ENCODE measurements at places on chromosomes 1 and 21.

- no peak for DNase-seq
Observed at GRCh38 chr1:101540161-101540560, 303.3 kb downstream of the S1PR1 start.

DNA sequence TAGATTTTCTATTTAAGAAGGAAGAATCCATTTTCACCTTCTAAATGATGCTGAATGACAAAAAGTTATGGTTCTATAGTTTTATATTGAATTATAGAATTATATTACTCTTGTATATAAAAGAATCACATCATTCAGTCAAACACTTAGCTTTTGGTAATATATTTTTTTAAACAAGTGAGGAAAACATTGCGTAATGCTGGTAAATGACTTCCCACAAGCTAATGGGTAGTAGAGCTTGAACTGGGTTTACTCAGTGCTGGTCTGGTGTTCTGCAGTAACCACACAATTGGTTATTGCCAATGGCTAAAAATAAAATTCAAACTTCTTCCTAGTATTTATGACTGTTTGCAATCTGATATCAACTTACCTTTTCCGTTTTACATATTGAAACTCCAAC is 10.6 kb upstream of the GIPC2 start:
- DNase-seq, result no peak

GRCh38 chr1:53431244-53431643 is 28.0 kb upstream of the DMRTB1 start:
- no peak for DNase-seq

GRCh38 chr1:204338997-204339396 is 20.7 kb downstream of the PLEKHA6 start:
- DNase-seq, result no peak

DNA sequence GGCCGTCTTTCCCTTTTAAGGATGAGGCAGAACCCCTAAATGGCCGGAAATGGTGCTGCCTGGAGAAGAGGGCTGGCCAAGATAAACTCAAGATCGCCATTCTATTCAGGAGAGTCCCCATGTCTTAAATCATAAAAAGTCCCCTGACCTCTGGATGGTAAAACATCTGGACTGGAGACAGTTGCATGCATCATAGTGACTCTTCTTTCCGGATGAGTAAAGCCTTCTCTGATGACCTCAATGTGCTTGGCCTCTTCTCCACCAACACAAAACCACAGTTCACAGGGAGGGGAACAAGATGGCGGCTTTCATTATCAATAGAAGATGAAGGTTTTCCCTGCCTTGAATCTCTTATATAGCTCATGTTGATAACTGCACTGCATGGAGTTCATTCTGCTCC is 27.5 kb upstream of the H6PD start:
- no peak for DNase-seq

DNA sequence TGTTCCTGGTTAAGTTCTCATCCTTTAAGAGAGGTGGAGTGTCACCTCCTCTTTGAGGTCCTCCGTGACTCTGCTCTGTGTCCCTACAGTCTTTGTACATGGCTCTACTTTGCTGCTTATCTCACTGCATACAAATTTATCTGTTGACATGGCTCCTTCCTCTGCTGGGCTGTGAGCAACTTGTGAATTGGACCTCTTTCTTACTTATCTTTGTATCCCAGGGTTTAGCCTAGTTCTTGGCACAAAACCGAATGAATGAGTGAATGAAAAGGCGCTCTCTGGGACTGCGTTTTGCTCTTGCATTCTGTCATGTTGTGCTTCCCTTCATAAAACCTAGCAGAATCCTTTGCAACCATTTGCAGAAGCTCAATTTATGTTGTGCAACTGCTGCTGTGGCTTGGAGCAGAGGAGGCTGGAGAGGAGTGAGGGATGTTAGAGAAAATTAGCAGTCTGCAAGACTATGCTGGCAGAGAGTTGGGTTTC is 12.4 kb downstream of the SLC26A9 start:
- no peak for DNase-seq

GRCh38 chr1:24635195-24635843 is 7.8 kb upstream of the SRRM1 start:
- DNase-seq, result peak; percentile 33

DNA sequence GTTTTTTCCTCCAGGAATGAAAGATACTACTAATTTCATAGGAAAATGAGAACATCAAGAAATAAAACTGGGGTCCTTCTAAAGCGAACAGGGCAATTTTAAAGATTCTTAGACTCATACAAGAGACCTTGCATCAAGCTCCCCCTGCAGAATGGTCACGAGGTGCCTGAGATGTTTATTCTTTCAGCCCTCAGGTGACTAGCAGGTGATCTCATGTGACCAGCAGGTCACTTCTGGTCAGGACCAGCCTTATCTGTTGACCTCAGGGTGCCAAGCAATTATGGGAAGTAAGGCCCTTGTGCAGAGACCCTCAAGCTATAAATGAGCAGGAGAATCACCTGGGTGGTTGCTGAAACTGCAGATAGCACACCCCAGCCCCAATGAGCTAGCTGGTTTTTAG is 20.6 kb upstream of the TMEM51 start:
- DNase-seq, result no peak

GRCh38 chr1:230821346-230821745 is 47.0 kb downstream of the C1orf198 start:
- no peak for DNase-seq

DNA sequence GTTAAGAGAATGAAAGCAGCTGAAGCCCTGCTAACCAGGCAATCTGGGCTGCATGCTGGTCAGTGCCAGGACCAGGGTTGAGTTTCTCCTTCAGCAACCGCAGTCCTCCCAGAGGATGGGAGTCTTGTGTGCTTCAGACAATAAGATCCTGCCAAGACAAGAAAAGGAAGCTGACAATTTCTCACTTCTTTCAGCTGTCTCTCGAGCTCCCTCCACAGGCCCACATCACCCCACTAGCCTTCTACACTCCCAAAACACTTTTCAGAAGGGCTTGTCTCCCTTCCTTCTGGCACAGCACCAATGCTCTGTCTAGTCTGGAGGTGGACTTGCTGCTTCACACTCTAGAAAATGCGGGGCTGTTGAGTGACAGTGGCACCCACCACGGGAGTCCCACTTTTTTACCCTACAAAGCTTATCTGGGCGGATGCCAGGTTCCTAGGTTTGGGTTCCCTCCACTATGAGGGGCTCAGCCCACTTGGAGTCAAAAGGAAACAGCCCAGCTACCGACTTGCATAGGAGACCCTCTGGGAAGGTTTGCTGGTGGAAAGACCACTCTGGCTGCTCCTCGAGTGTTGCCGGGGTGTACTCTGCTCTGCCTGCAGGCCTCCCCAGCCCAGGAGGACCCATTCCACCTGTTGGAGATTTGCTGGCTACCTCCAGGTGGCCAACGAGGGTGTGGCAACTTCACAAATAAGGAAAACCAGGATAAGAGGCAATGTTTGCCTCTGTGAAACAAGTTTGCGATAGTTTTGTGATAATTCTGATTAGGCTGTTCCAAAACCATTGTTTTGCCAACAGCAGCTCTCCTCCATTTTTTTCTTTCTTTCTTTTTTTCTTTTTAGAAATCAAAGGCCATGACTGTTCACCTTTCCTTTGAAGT is 68.9 kb downstream of the TENT5C start:
- DNase-seq, result no peak

- no peak for DNase-seq
Observed at GRCh38 chr21:16004086-16004485, 274.3 kb downstream of the USP25 start.

- no peak for DNase-seq
Observed at GRCh38 chr1:221149111-221149510, 269.9 kb downstream of the HLX start.

DNA sequence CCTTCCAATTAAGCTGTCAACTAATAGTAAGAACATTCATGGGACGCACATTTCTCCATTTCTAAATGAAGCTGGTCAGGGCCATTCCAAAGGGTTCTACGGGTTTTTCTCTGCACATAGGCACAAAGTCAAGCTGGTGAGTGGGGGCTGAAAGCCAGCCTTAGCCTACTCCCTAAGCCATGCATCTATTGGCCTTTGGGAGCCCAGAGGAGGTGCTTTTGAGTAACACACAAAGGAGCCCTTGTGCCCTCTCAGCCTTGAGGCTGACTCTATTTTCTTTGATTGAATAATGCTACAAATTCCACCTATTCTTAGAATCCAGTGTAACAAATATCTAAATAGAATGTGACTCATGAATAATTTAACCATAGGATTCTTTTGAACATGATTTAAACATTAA is 73.6 kb downstream of the RGS13 start:
- no peak for DNase-seq

DNA sequence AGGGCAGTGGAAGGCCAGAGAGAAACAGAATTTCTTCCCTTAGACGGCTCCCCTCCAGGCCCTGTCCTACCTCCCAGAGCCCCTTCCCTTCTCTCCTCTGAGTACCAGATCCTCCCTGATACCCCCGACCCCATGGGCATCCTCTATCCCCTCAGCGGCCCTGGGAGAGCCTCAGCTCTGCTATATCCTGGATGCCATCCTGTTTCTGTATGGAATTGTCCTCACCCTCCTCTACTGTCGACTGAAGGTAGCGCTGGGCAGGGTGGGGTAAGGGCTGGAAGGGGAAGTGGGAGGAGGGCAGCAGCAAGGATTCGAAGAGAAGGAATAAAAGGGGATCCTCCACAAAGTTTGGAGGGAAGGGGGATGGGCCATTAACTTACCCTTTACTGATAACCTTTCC is 2.7 kb downstream of the FCER1G start:
- DNase-seq, result no peak
